Ascending aorta (tissue), 2 donors: ENCODE measurements at places on chromosomes 7 and 10.

DNA sequence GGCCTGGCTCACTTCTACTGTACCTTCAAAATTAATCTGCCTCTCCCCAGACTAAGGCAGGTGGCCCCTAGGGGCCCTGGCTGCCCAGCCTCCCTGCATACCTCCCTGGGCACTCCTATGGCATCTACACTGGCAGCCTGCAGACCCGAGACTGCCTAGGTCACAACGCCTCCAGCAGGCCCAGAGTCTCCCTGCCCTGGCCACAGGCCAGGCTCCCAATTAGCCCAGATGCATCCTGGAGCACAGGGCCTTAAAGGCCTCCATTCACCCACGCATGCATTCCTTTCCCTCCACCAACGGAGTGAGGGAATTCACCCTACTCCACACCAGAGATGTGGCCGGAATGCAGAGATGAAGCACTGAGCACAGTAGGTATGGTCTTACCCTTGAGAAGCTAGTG lies 1.9 kb downstream of the CHAT start:
- DNase-seq, result no peak

- DNase-seq, result no peak
Measured at GRCh38 chr10:55519264-55519663, 718.2 kb upstream of the PCDH15 start.

DNA sequence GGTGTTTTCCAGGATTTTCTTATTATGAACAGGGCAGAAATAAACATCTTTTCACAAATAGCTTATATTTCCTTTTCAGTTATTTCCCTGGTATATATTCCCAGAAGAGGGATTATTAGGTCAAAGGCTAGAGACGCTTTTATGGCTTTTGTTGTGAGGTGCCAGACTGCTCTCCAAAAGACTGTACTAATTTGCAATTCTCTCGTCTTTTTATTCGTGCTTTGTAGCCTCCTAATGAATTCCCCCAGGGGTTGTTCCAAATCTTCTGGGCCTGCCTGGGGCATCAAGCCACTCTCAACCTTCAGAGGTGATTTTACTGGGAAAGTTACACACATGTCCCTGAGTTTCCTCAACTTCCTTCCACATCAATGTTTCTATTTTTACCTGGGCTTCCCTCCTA lies 34.0 kb upstream of the R3HCC1L start:
- no peak for DNase-seq

GRCh38 chr7:628402-628763 lies 98.1 kb upstream of the DNAAF5 start:
- DNase-seq, result no peak

DNA sequence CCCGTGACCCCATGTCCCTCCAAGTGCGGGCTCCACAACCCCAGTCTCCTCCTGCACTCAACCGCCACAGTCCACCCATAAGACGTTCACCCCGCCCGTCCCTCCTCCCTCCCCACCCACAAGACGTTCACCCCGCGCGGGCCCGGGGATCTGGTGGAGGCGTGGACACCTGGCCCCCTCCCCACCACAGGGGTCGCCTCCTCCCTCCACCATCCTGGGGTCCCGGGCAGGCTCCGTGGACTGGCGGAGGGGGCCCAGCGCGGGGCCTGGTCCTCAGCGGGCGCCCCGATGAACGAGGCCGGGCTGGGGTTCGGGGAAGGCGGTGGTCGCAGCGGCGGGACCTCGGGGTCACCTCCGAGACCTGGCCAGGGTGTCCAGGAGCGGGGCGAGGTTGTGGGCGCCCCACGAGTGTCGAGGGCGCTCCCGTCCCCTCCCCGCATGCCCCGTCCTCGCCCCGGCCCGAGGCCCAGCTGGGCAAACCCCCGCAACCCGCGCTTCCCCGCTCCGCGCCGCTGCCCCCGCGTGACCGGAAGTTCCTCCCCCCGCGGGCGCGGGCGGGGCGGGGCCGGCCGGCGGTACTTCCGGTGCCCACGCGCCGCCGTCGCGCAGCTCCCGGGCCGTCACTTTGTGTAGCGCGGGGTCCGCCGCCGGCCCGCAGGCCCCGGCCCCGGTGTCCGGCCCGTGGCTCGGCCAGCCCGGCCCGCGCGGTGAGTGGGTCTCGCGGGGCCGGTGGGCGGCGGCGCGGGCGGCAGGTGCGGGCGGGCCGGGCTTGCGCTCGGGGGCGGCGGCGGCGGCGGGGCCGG lies at the start of gene ZNF316:
ZNF316 (plus strand) TSS at position 578 of the 803 bp plus-strand sequence. CDS start 5,092 bp downstream, outside the sequence.
- peak; percentile 75 for DNase-seq

- DNase-seq, result no peak
Measured at GRCh38 chr7:131076711-131077181, 250.9 kb upstream of the MKLN1 start.

- no peak for DNase-seq
Measured at GRCh38 chr7:50674896-50675835, 107.5 kb downstream of the GRB10 start.

DNA sequence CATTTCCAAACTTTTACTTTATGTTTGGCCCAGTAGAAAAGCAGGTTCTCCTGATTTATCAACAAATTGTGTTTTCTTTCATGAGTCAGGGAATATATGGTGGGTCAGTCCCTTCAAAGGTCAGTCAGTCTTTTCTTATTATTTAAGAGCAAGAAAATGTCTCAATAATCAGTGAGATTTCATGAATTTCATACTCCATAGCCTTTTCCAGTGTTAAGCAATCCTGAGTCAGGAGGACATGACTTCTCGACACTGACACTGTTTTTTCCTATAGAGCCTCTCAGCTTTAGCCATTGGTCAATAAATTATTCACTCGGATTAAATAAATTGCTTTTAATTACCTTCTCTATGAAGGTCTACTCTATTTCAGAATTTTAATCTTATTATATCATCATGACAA lies 334.5 kb downstream of the SORCS1 start:
- DNase-seq, result no peak

DNA sequence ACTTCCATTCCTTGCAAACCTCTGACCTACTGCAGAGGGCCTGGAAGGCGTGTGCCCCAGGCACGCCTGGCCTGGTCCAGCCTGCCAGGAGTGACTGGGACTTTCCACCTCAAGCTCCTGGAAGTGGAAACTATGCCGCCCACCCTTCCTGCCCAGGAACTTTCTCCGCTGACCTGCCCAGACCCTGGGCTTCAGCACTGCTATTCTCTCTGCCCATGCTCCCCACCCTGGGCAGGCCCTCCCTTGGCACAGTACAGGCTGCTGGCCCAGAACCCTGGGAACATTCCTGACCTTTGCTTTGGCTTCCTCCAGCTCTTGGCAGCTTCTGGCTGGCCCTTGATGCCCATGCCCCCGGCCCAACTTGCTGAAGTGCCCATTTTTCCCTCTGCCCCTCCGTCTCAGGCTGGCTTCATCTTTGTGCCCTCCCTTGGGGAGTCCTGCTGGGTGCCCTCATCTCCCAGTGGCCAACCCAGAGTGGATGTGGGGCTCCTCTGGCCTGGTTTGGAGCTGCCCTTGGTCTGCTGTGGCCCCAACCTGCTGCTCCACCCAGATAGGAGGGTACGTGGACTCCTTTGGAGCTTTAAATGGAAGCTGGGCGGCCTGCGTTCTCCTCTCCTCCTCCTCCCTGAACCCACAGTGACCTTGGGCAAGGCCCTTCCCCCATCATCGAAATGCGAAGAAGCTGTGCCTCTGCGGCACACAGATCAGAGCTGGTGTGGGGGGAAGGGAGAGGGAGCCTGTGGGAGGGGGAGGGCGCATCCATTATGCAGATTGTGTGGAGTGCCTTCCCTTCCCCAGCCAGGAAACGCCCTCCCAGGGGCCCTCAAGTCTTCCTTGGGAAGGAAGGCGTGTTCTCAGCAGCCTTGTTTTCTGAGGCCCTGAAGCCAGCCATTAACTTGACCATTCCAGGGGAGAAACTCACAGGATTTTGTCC lies 3.4 kb downstream of the MMRN2 start:
- no peak for DNase-seq

GRCh38 chr10:12656518-12657142 lies 307.3 kb downstream of the CAMK1D start:
- no peak for DNase-seq
